ENCODE measurements at places on chromosomes 16 and 17.
A peak's percentile ranks its signal among the peaks of the same experiment; 100 is the strongest.

- DNase-seq, result no peak
Observed at GRCh38 chr17:49939318-49939717, 29.7 kb upstream of the DLX4 start.

GRCh38 chr16:3830625-3831254, 49.8 kb downstream of the CREBBP start:
- no peak for DNase-seq

DNA sequence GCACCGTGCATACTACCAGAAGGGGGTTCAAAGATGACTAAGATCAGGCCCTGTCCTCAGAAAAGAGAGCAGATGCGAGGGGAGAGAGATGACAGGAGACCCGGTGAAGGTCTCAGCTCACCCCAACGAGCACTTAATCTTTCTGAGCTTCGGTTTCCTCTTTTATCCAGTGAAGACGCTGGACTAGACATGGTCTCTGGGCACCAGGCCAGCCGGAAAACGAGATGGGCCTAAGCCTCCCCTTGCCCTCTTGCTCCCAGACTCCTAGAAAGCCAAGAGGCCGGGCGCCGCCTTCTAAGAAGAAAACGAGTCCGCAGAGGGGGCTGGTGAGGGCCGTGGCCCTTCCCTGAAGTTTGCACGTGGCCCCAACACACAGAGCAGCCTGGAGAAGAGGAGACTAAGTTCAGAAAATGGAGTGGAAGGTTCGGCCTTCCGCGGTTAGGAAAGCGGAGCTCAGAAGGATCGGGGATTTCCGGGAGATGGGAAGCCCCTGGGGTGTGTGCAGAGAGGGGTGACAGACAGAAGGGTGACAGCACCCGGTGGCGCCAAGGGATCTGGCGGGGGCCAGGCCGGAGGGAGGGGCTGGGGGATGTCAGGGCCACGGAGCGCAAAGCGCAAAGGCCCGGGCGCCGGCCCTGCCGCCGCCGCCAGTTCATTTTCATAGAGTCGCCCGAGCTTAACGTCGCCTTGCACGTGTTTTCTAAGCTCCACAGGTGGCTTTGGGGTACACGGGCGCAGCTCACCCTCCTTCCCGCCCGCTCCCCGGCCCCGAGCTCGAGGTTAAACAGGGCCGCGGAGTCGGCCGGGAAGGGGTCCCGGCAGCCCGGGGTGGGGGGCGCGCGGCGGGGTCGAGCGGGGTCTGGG, 42.1 kb upstream of the BHLHA9 start:
- DNase-seq, result peak; percentile 88

DNA sequence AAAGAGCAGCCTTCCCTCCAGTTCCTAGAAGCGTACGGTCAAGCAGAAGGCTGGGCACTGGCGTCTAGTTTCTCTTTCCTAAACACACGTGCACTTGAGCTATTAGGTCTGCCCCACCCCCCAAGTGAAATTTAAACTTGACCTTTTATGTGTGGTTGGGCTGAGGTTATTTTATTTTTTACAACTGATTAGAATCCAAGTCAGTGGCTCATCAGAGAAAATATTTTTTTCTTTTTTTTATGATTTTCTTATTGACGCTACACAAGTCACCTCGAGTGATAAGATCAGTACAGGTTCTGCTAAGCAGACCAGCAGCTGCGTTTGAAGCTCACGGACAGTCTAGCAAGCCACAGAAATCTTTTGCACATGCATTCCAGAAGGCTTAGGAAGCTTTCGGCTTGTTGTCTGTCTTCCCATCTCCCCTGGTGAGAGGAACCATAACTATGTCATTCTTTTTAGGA, 95.1 kb downstream of the ZFHX3 start:
- DNase-seq, result no peak

- no peak for DNase-seq
Observed at GRCh38 chr17:5585836-5586521, 1.7 kb upstream of the NLRP1 start.

DNA sequence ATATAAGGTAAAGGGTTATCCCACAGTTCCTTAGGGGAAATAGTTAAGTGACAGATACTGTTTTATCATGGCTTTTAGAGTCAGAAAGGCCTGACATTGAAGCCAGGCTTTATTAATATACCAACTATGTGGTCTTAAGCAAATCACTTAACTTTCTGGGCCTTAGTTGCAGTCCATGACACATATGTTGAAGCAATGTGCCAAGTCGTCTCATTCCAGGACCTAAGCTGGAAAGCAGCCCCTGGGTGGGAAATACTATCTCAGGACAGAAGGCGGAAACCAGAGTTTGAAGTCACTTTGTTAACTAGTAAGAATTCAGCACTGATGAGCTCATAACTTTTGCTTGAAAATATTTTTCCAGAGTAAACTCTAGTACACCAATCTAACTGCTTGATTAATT, 80.0 kb downstream of the USP32 start:
- DNase-seq, result no peak

- no peak for DNase-seq
Observed at GRCh38 chr16:84979516-84979915, 31.8 kb downstream of the ZDHHC7 start.

DNA sequence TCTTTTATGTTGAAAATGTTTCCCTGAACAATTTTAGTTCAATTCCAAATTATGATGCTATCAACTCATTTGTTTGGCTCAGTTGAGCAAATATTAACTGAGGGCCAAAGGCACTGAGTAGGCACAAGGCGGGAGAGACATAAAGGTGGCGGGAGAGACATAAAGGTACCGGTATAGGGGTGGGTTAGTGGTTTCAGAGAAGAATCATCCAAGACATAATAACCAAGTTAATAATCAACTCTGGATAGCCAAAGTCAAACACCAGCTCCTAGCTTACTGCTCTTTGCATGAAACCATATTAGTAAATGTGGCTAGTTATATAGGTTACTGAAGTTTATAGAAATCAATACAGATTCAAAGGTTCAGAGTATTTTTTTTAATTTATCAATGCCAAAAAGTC, 91.7 kb downstream of the RPGRIP1L start:
- no peak for DNase-seq

DNA sequence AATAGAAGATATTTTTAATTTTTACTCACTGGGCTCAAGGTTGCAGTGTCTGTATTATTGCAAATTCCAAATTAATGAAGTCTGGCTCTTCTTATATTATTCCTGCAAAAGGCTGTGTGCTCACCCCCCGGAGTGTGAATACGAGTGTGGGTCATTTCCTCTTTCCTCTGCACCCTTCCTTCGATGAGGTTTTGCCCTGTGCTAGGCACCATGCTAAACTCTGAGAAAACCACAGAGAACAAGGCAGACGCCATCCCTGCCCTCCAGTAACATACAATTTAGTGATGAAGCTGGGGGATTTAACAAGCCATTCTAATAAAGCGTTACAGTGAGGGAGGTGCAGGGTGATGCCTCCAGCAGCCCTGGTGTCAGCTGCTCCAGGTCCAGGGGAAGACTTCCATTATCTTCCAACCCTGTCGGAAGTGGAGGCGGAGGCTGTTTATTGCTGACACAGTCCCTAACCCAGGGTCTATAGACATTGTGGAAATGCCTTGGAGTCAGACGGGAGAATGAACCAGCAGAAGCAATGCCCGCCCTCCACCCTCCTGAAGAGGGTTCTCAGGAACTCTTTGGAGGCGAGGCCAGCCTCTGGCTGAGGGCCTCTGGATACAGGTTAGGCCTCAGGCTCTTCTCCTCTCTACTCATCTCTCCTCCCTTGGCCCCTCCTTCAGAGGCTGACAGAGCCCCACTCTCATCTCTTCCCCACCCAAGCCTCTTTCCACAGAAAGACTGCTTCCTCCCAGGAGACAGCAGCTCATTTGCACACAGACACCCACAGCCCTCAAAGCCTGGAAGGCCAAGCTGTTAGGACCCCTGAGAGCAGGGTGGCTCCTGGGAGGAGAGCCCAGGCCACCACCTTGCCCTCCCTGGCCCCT, 2.0 kb upstream of the ACE start:
- DNase-seq, result no peak

DNA sequence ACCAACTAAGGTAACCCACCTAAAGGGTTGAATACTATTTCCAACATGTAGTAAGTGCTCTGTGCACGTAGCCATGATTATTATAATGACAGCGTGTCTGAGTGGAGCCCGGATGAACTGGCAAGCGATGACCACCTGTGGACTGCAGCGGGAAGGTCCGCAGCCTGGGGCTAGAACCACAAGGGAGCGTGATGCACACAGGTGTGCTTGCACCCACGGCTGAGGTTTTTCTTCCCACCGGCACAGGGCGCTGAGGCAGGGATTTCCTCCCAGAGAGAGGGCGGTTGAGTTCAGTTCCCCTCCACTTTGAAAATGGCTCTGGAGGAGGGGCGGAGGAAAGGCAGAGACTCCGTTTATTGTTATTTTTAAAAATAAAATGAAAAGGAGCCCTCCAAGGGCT, 221.7 kb upstream of the HSBP1 start:
- DNase-seq, result no peak

DNA sequence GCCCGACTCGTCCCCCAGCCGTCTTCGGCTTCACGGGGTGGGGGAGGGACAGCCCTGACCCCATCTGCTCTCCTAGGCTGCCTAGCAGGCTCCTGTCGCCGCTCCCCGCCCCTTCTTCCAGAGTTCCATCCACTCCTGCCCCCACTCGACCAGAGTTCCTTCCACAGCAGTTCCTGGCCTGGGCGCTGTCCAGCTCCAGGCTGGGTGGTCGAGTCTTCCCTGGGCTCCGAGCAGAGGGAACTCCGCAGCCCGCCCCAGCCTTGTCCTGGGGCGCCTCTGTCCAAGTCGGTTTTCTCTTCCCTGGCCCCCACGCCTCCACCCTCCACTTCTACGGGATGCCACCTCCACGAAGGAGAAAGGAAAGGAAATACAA, 1.4 kb downstream of the PYY start:
- no peak for DNase-seq

All from GM13977 (cell line).